Activated T-cell treated with anti-CD3 and anti-CD28 coated beads, Interleukin-2, amount 50 U/mL, for 72 hours (primary cell): ENCODE measurements at places on chromosomes 16 and 17. TPM values are rescaled to one million over a fixed set of nuclear protein-coding genes. Genes with fewer than 3 reads are reported as not detected.
A peak's percentile ranks its signal among the peaks of the same experiment; 100 is the strongest.

GRCh38 chr17:54408731-54409130, 491.9 kb upstream of the TOM1L1 start:
- no peaks in the 10 kb centered on the region for H3K27me3 ChIP-seq
- peaks cover 1% of the 10 kb centered on the region for H3K36me3 ChIP-seq
- H3K4me3 ChIP-seq, result no peak overlapping the region

GRCh38 chr17:43224146-43224705, 4.2 kb downstream of the CCDC200 start:
- H3K36me3 ChIP-seq, result peaks cover 1% of the 10 kb centered on the region

DNA sequence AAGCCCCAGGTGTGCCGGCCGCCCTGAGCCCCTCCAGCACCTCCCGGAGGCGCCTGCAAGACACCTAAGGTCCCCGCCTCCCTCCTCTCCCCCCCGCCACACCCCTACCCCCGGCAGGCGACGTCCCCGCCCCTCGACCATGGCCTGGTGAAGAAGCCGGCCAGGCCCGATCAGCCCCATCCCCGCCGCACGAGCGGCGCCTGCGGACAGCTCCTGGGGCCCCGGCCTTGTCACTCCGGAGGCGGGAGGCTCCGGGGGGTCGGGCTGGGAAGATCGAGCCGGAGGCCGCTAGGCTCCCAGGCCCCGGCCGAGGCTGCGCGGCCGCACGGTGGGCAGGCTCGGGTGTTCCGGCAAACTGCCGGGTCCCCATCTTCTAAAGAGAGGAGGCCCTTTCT, 405 bp upstream of the ACE start:
- no peak overlapping the region for H3K27ac ChIP-seq
- H3K4me1 ChIP-seq, result peaks cover 9% of the 10 kb centered on the region
- no peaks in the 10 kb centered on the region for H3K36me3 ChIP-seq
- DNase-seq, result peak; percentile 22

GRCh38 chr16:76157629-76158028, 119.6 kb upstream of the CNTNAP4 start:
- no peaks in the 10 kb centered on the region for H3K4me1 ChIP-seq
- H3K27ac ChIP-seq, result no peak overlapping the region

DNA sequence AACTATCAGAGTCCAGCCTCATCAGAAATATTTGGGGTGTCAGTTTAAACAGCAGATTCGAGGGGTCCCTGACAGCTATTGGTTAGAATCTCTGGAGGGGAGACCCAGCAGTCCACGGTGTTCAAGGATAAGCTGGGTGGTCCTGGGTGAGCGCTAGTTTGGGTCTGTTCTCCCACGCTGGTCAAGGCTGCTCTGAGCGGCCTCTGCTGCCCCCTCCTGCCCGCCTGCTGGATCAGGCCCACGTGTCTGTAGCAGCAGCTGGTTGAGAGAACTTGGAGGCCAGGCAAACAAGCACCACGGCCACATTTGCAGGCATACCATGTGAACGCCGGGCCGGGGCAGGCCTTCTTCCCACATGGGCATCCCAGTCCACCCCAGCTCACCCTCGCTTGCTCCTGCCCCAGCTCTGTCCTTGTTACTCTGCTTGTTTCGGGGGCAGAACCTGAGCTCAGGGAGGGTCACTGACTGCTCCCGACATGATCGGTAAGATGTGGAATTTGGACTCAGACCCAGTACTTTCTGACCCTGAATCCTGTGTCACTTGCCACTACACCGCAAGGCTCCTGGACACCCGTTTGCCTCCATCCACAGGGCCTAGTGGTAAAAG, 7.4 kb downstream of the FOXF1 start:
- H3K4me3 ChIP-seq, result no peak overlapping the region
- H3K27me3 ChIP-seq, result peaks cover 66% of the 10 kb centered on the region
- H3K36me3 ChIP-seq, result no peaks in the 10 kb centered on the region

DNA sequence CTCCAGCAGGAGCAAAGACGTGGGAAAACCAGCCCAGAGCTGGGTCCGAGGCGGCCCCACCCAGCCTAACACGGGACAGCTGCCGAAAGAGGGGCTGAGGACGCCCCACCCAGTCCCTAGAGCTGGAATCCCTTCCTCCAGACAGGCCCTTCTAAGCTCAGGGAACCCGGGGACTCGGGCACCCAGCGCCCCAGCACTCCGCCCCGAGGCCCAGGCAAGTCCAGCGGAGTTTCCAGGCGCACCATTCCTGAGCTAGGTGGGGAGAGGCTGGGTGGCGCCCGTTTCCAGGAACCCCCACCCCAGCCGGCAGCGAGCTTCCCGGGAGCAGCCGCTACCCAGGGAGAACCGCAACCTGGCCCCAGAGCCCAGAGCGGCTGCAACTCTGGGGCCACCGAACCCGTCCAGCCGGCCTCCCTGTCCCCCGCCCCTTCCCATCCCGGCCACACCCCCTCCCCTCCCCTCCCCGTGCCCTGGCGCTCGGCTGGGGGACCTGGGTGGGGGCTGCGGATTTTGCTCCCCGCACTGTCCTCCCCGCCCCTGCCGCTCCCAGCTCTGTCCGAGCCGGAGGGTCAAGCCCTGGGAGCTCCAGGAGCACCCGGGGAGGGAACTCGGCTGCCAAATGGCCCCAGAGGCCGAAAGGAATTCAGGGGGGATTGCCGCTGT, 536 bp downstream of the TMC6 start:
- no peak for DNase-seq
- peak overlapping the region; percentile 92 for H3K4me3 ChIP-seq
- H3K36me3 ChIP-seq, result peaks cover 17% of the 10 kb centered on the region
- H3K27me3 ChIP-seq, result no peaks in the 10 kb centered on the region

- H3K27me3 ChIP-seq, result no peaks in the 10 kb centered on the region
- peak; percentile 88 for DNase-seq
- peaks cover 12% of the 10 kb centered on the region for H3K36me3 ChIP-seq
- H3K4me1 ChIP-seq, result peaks cover 69% of the 10 kb centered on the region
Observed at GRCh38 chr17:80649672-80650330, 105.2 kb downstream of the RPTOR start.

GRCh38 chr17:54221499-54221898, 398.8 kb downstream of the KIF2B start:
- H3K4me3 ChIP-seq, result no peak overlapping the region
- H3K4me1 ChIP-seq, result no peaks in the 10 kb centered on the region
- no peak for DNase-seq
- H3K27ac ChIP-seq, result no peak overlapping the region
- no peaks in the 10 kb centered on the region for H3K27me3 ChIP-seq

GRCh38 chr17:76312735-76313134, 4.7 kb upstream of the QRICH2 start:
- peaks cover 4% of the 10 kb centered on the region for H3K36me3 ChIP-seq
- no peaks in the 10 kb centered on the region for H3K4me1 ChIP-seq
- no peak overlapping the region for H3K4me3 ChIP-seq

DNA sequence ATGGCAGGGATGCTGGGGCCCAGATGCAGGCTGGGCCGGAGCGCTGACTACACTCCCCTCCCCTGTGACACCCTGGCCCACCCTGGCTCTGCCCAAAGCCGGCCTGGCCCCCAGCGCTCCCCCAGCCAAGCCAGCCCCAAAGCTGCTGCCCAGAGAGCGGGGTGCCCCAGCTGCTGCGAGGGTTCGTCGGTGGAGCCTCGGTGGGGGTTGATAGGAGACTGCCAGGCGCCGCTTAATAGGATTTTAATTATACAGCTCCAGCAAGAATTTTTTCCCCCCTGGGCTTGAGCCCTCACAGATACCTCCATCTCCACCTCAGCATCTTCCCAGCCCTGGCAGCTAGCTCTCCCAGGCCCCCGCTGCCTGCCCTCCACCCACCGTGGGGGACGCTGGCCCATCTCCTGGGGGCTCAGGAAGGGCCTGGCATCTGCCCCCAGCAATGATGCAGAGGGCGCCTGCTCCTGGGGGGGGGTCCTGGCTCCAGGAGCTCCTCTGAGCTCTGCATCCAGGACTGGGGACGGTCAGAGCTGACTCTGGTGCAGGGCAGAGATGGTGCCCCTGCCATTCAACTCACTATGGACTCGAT, 36.8 kb upstream of the DLX4 start:
- H3K4me1 ChIP-seq, result no peaks in the 10 kb centered on the region
- no peak overlapping the region for H3K4me3 ChIP-seq
- no peak overlapping the region for H3K27ac ChIP-seq
- H3K36me3 ChIP-seq, result no peaks in the 10 kb centered on the region
- no peak for DNase-seq

GRCh38 chr16:50665128-50665878, 15.8 kb downstream of the SNX20 start:
- peak overlapping the region; percentile 72 for H3K4me3 ChIP-seq
- peaks cover 37% of the 10 kb centered on the region for H3K4me1 ChIP-seq
- H3K27me3 ChIP-seq, result no peaks in the 10 kb centered on the region
- H3K27ac ChIP-seq, result peak overlapping the region; percentile 14
- DNase-seq, result peak; percentile 86
- no peaks in the 10 kb centered on the region for H3K36me3 ChIP-seq

DNA sequence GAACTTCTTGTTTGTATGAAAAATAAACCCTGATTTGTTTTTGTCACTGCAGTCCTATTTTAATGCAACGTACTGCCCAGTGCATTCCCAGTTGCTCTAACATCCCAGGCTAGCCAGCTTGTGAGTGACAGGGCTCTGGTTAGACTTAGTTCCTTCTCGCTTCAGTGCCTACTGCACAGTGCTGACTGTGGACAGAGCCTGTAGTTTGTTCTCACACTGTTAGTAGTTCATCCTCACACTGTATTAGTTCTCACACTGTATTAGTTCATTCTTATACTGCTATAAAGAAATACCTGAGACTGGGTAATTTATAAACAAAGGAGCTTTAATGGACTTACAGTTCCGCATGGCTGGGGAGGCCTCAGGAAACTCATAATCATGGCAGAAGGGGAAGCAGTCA, 116.6 kb upstream of the SALL1 start:
- H3K27me3 ChIP-seq, result no peaks in the 10 kb centered on the region
- H3K4me1 ChIP-seq, result no peaks in the 10 kb centered on the region
- no peaks in the 10 kb centered on the region for H3K36me3 ChIP-seq
- H3K4me3 ChIP-seq, result no peak overlapping the region
- DNase-seq, result no peak
- no peak overlapping the region for H3K27ac ChIP-seq

DNA sequence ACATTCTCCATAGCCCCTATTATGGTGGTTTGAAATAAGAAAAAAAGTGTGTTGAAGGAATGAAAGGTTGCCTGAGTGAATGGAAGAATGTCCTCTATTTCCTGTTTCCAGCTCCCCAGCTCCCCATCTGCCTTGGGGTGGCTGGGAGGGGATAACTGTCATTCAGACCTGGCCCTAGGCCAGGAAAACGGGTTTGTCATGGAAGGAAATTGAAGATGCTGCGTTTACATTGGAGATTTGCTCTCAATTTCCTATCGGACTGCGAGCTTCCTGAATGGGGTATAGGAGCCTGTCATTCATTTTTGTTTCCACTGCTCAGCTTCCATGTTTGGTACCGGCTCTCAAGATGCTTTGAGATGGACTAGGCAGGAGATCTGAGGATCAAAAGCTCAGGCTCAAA, 2.2 kb upstream of the FZD2 start:
- no peak for DNase-seq
- H3K36me3 ChIP-seq, result peaks cover 9% of the 10 kb centered on the region
- no peak overlapping the region for H3K27ac ChIP-seq
- no peak overlapping the region for H3K4me3 ChIP-seq
- peaks cover 28% of the 10 kb centered on the region for H3K4me1 ChIP-seq

DNA sequence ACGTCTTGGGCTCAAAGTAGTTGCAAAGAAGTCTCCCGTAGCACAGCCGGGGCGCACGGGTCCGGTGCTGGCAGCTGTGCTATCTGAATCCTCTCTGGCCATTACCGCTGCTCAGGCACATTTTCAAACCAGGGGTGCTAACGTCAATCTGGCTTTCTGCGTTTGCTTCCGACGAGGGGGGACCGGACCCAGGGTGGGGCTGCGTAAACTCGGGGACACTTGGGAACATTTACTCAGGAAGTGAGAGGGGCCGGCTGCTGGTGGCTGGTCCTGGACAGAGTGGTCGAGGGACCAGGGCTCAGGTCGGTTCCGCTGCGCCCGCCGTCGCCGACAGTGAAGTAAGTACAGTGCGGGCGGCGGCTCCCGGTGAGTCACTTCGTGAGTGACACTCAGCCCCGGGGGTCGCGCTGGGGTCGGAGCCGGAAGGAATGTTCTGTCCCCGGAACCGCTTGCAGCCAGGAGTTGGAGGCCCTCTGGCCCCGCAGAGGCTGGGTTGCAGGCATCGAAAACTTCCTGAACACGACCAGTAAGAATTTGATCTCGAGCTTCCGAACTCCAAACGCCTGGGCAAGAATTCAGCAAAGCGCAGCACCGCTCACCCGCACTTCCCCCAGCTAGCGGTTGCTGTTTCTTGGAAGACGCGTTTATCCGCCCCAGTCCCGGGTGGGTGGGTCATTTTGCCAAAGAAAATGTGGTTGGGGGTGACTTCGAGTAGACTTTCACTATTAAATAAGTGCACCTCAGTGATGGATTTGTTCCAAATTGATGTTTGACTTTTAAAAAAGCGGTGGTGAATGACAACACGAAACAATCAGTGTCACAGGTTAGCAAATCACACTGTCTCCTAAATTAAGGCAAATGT, 1.4 kb upstream of the HS3ST3B1 start:
- H3K4me3 ChIP-seq, result peak overlapping the region; percentile 98
- H3K27ac ChIP-seq, result peak overlapping the region; percentile 81
- peaks cover 4% of the 10 kb centered on the region for H3K36me3 ChIP-seq
- peaks cover 44% of the 10 kb centered on the region for H3K27me3 ChIP-seq

DNA sequence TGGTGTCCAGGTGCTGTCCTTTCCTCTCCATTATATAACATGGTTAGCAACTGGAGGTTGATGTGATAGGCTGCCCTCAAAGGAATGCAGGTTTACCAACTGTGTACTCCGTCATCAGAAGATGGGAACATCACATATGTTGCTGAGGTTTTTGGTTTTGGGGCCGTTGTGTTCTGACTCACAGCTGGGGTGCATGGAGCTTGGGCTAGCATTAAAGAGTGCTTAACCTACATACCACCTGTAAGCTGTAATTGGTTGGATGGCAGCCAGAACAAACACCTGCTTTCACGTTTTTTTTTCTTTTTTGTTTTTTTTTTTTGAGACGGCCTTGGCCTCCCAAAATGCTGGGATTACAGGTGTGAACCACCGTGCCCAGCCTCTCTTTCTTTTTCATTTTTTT, 20.9 kb downstream of the TMEM11 start:
- H3K4me3 ChIP-seq, result no peak overlapping the region
- H3K4me1 ChIP-seq, result peaks cover 18% of the 10 kb centered on the region
- H3K27me3 ChIP-seq, result no peaks in the 10 kb centered on the region
- H3K27ac ChIP-seq, result no peak overlapping the region

GRCh38 chr16:82006036-82006435, 5.2 kb downstream of the SDR42E1 start:
- H3K36me3 ChIP-seq, result peaks cover 21% of the 10 kb centered on the region
- peaks cover 17% of the 10 kb centered on the region for H3K4me1 ChIP-seq
- no peak overlapping the region for H3K27ac ChIP-seq
- no peak for DNase-seq

- no peak overlapping the region for H3K27ac ChIP-seq
- no peaks in the 10 kb centered on the region for H3K4me1 ChIP-seq
- no peak overlapping the region for H3K4me3 ChIP-seq
- H3K27me3 ChIP-seq, result peaks cover 8% of the 10 kb centered on the region
- H3K36me3 ChIP-seq, result no peaks in the 10 kb centered on the region
Observed at GRCh38 chr16:81881228-81881627, 102.1 kb downstream of the PLCG2 start.

AANAT gene
- total RNA-seq, result not detected

TMEM100 gene
- not detected for total RNA-seq

TEX14 gene
- total RNA-seq, result 0.84 TPM

CBX8 gene
- 6.0 TPM for total RNA-seq

SOX8 gene
- 2.1 TPM for total RNA-seq

EXOC3L1 gene
- not detected for total RNA-seq

C17orf67 gene
- 4.0 TPM for total RNA-seq

FBXW10 gene
- total RNA-seq, result 0.07 TPM

ARHGAP44 gene
- total RNA-seq, result not detected

SCIMP gene
- total RNA-seq, result not detected
